ENCODE measurements at places on chromosomes 3 and 15.
A peak's percentile ranks its signal among the peaks of the same experiment; 100 is the strongest.

- no peak for DNase-seq
These were observed 51.8 kb downstream of the NSUN3 start for GRCh38 chr3:94114666-94115065.

DNA sequence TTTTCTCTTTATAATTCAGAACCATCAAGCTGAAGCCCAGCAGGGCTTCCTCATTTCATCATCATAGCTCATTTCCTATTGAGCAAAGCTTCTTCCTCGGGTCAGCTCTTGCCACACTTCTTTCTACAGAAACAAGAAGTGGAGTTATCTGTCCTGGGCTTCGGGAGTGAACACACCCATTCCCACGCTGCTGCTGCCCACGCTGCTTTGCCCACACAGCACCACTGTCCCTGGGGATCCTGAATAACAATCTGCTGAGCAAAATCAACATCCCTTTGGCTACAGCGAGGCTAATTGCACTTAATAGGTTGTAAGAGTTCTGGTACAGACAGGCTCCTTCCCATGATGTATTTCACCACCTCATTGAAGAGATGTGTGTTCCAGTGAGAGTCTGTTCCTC, 23.7 kb downstream of the CEP19 start:
- no peak for DNase-seq

DNA sequence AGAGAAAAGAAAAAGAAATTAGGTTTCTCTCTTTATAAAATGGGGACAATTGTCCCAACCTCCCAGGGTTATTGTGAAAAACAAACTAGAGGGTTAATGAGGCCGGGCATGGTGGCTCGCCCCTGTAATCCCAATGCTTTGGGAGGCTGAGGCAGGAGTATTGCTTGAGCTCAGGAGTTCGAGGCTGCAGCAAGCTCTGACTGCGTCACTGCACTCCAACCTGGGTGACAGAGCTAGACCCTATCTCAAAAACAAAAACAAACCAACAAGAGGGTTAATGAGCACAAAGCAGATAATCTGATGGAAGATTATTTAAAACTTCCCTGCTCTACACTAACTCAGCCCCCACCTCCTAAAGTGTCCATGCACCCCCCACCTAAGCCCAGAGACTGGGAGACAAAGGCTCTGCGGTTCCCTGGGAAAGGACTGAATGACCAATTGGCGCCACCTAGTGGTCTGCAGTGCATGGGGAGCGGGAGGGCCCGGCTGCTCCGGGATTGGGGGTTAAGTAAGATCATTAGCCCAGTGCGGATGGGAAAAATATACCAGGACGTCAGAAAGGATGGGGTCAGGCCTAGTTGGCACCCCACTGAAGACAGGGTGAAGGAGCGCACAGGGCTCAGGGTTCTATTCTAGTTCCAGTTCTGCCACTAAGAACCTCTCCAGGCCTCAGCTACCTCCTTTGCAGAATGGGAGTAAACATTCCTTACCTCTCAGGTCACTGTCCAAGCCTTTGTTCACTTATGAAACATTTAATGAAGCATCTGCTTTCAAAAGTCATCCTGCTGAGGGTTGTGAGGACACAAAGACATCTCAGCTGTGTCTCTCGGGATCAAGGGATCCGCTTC, 15.6 kb downstream of the PIF1 start:
- DNase-seq, result peak; percentile 79

DNA sequence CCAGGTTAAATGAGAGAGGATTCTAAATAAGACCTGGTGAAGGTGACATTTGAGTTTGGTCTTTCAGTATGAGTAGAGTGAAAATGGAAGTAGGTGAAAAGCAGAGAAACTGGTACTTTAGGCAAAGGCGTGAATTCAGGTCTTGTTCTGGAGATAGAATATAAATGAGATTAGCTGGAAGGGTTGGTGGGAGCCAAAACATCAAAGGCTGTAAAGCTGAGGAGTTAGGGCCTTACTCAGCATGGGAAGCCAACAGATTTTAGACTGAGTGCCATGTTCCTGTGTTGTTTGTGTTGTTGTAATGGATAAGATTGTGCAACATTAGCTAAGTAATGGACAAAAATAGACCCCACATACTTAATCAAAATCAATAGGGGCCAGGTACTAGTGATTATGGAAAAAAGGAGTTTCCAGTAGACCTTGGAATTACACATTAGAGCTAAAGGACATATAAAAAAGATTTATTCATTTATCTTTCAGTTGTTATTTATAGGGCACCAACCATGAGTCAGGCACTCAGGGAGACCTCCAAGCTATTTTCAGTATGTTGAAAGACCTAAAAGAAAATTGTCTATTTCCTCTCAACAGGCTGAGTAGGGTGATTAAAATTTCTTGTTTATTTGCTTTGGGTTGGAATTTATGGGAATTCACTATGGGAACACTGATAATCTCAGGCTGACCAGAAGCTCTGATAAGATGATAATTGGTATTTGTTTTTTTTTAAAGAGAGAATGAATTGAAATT, 20.8 kb downstream of the ARL14 start:
- no peak for DNase-seq

DNA sequence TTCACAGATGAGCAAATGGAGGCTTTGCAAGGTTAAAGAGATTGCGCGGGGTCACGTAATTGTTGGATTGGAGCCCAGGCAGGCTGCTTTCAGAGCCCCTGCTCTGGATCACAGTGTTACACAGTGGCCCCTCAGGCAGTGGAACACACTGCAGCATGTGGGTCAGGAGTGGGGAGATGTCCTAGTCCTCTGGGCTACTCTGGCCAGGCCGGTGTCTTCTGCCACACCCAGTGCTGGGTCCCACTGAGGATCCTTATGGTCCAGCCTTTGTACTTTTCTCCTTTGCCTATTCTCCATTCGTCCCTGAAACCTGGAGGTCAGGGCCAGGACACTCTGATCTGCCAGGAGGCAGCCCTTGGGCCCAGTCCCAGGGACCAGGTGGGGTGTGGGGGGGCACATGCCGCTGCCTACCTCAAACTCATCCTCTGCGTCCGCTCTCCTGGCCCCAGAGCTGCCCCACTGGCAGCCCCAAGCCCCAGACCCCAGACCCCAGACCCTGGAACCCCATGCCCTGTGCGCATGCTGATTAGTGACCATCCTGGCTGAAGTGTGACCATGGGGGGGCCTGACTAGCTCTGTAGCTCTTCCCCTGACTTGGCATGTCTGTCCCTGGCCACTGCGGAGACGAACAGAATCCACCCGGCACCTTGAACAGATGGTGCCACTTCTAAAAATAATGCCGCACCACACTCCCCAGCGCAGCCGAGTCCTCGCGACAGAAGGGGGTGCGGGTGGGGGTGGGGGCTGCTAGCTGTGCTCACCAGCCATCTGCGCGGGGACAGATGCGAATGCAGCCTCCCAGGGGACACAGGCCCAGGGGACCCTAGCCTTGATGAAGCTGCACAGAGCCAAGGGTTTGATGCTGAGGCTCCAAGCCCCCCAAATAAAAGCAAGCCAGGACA, 41.6 kb downstream of the ATP2B2 start:
- DNase-seq, result no peak

- no peak for DNase-seq
These were observed 12.5 kb downstream of the TRAT1 start for GRCh38 chr3:108835101-108835500.

DNA sequence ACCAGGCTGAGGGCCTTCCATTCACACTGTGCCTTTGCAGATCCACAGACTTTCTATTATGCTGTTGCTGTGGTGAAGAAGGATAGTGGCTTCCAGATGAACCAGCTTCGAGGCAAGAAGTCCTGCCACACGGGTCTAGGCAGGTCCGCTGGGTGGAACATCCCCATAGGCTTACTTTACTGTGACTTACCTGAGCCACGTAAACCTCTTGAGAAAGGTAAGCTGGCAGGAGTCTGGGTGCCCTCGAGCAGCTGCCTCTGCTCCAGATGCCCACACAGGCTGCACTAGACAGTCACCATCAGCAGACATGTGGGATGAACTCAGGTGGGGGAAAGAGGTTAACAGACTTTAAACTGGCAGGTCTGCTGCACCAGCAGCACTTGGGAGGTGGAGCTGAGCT, 8.3 kb downstream of the TF start:
- DNase-seq, result no peak

DNA sequence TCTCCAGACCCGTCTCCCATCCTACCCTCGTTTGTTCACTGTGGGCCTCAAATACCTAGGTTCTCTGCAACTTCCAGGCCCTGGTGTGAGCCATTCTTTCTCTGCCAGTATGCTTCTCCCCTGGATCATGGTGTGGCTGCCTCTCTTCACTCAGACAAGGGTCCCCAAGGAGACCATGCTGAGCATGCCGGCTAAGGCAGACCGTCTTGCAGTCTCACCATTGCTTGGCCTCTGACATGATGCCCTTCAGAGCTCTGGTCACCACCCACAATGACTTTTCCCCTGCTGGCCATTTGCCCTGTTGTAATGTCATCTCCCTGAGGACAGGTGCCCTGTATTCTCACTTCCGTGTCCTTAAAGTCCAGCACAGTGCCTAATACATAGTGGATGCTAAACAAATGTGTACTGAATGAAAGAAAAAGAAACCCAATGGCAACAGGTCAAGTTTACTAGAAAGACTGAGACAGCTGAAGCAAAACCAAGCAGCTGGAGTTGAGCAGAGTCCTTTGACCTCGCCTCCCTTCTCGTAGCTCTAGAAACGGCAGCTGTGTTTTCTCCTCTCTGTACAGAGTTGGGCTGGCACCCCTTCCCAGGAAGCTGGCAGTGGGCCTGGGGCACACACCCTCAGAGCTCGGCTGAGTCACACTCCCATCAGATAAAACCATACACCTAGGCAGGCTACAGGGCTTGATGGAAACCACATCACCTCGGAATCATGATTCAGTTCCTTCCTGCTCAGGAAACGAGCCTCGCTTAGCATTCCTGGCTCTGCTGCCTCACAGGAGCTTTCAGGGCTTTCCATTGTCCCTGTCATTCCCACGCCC, 8.6 kb downstream of the TLR9 start:
- peak; percentile 7 for DNase-seq

DNA sequence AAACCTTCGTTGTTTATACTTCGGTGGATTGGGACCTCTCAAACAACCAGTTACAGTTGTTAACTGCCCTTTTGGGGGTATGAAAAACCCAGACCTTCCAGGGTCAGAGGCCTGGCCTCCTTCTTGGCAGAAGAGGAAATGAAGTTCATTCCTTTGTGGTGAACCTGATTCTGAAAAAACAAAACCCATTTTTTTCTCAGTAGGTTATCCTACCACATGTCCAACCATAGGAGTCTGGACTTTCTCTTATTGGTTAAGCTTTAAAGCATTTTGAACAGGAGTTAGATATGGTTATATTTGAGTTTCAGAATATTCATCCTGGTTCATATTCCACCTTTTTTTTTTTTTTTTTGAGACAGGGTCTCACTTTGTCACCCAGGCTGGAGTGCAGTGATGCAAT, 7.2 kb upstream of the LACTB start:
- no peak for DNase-seq

GRCh38 chr3:20772869-20773268, 586.9 kb upstream of the SGO1 start:
- peak; percentile 44 for DNase-seq
